Natural killer cell treated with Interleukin-12 subunit alpha and Interleukin-12 subunit beta and Interleukin-15 and Interleukin-18, amount 100 ng/mL, for 72 hours (primary cell): ENCODE measurements at places on chromosomes 6 and 20. TPM values are rescaled to one million over a fixed set of nuclear protein-coding genes. Genes with fewer than 3 reads are reported as not detected.
A peak's percentile ranks its signal among the peaks of the same experiment; 100 is the strongest.

The ADGB gene
- total RNA-seq = not detected

The PI16 gene
- not detected for total RNA-seq

The OR10C1 gene
- total RNA-seq = not detected

The KCNQ5 gene
- total RNA-seq = 13.3 TPM

The TREM1 gene
- total RNA-seq = 0.38 TPM

DNA sequence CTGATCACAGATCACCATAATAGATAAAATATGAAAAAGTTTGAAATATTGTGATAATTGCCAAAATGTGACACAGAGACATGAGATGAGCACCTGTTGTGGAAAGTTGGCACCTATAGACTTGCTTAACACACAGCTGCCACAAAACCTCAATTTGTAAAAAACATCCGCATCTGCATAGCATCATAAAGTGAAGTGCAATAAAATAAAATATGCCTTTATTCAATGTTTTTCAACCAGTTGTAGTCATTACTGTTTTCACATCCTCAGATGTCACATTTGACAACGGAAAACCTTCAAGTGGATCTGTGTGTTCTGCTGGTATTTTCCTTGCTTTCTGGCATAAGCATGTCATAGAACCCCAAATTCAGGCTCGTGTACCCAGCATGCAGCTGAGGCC, 50.2 kb upstream of the IFNGR1 start:
- peak overlapping the region; percentile 17 for H3K27ac ChIP-seq
- no peak for DNase-seq
- H3K27me3 ChIP-seq = no peaks in the 10 kb centered on the region
- H3K36me3 ChIP-seq = no peaks in the 10 kb centered on the region
- H3K4me1 ChIP-seq = peaks cover 31% of the 10 kb centered on the region

- peaks cover 39% of the 10 kb centered on the region for H3K27me3 ChIP-seq
- no peak for DNase-seq
- H3K4me3 ChIP-seq = no peak overlapping the region
- H3K36me3 ChIP-seq = no peaks in the 10 kb centered on the region
- no peak overlapping the region for H3K27ac ChIP-seq
These were observed 3.0 kb downstream of the SYNDIG1 start for GRCh38 chr20:24472426-24472825.

GRCh38 chr6:42424906-42425474, 26.7 kb downstream of the TRERF1 start:
- peak overlapping the region; percentile 64 for H3K27ac ChIP-seq
- peaks cover 70% of the 10 kb centered on the region for H3K4me1 ChIP-seq
- no peaks in the 10 kb centered on the region for H3K27me3 ChIP-seq
- no peak for DNase-seq
- H3K36me3 ChIP-seq = no peaks in the 10 kb centered on the region

- H3K27ac ChIP-seq = peak overlapping the region; percentile 13
- no peak for DNase-seq
- peak overlapping the region; percentile 22 for H3K4me3 ChIP-seq
- no peaks in the 10 kb centered on the region for H3K36me3 ChIP-seq
- no peaks in the 10 kb centered on the region for H3K27me3 ChIP-seq
These were observed 4.4 kb upstream of the RUNX2 start for GRCh38 chr6:45323656-45324224.

DNA sequence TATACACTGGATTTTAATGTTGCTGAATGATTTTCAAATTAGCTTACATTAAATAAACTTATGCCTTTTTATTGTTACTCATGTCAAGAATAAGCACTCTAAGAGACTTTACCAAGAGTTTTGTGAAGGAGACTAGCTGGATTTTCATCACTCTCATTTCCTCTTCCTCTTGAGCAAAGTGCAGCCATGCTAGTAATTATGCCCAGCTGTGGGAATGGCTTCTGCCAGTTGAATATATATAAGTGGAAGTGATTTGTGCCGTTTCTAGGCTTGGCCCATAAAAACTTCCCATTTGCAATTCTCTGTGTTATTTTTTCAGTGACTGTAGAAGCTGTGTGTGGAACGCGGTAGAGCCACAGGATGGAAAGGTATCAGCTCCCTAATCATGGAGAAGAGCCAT, 255.8 kb downstream of the HDGFL1 start:
- no peak for DNase-seq
- no peak overlapping the region for H3K27ac ChIP-seq
- H3K27me3 ChIP-seq = no peaks in the 10 kb centered on the region
- no peaks in the 10 kb centered on the region for H3K4me1 ChIP-seq
- H3K36me3 ChIP-seq = no peaks in the 10 kb centered on the region
- H3K4me3 ChIP-seq = no peak overlapping the region
